Stimulated activated CD4-positive, alpha-beta T cell treated with anti-CD3 and anti-CD28 coated beads, Interleukin-1b, Interleukin-23, amount 100 ng/mL, for 1 hour (primary cell): ENCODE measurements at places on chromosomes 5 and 9.

DNA sequence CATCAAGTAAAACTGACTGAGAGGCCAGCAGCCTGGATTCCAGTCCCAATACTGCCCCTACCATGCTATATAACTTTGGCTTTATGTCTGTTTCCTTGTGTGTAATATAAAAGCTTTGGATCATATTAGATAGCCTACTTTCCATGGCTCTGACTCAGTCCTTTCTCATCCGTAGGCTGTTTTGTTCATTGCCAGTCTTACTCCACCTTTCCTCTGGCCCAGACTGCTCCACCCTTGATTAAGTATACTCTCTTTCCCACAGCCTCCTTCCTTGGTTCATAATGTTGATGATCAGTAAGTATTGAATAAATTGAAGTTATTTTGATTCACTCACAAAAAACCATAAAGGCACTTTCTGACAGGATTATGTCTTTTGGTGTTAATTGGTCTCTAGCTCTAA, 1.5 kb upstream of the MRPS30 start:
- no peak for DNase-seq

GRCh38 chr9:91033797-91034196, 232.2 kb downstream of the SYK start:
- peak; percentile 16 for DNase-seq

GRCh38 chr9:124940521-124940893, 376 bp downstream of the GOLGA1 start:
- DNase-seq, result no peak

DNA sequence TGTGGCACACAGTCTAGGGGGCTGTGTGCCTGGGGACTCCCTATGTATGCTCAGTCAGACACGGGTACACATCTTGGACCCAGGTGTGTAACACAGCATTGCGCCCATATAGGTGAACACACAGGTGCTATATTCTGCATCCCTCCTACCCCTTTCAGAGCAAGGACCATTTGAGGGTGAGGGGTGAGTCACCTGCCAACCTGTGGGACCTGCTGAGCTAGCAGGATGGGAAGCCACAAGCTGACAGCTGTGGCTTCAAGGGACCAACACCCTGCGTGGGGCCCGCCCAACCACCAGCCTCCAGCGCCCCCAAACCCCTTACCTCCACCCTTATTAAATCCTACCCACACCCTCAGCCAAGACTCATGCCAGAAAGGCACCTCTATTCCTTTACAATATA, 14.6 kb upstream of the AQP7 start:
- DNase-seq, result no peak

DNA sequence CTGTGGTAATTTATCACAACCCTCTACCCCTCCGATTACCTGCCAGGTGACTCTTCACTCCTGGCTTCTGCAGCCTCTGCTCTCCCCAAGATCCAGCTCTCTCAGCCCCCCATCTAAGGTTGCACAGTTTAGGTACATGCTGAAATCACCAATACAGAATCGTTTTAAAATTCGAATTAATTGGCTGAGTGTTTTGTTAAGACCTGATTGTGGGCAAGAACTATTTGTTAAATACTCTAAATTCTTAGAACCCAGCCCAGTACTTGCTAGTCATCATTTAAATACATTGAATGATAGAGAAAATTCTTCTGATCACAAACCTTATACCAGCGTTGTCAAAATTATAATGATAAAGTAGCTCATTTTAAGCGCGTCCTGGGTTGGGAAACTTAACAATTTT, 147.5 kb upstream of the CDKN2B start:
- no peak for DNase-seq

GRCh38 chr9:25302601-25303000, 375.6 kb downstream of the TUSC1 start:
- no peak for DNase-seq

- no peak for DNase-seq
These were observed 162.8 kb downstream of the ENC1 start for GRCh38 chr5:74477761-74478160.

GRCh38 chr9:136544964-136545691, 720 bp downstream of the NOTCH1 start:
- DNase-seq, result peak; percentile 48

- DNase-seq, result no peak
These were observed 94.5 kb downstream of the TTLL11 start for GRCh38 chr9:121998513-121999049.

DNA sequence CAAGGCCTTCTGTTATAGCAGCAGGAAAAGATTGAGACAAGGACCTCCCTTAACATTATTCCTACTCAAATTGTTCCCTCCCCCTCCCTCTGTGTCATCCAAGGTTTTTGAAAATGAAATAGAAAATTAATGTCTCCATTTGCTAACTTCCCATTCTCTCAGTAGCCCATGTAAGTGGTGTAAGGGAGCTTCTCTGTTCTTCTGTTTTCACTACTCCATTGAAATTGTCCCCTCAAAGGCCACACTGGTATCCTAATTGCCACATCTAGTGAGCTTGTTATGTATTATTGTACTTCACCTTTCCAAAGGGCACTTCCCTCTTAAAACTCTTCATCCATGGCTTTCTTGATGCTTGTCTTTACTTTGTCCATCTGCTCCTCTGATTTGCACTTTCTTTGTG, 131.2 kb upstream of the PIK3R1 start:
- no peak for DNase-seq

DNA sequence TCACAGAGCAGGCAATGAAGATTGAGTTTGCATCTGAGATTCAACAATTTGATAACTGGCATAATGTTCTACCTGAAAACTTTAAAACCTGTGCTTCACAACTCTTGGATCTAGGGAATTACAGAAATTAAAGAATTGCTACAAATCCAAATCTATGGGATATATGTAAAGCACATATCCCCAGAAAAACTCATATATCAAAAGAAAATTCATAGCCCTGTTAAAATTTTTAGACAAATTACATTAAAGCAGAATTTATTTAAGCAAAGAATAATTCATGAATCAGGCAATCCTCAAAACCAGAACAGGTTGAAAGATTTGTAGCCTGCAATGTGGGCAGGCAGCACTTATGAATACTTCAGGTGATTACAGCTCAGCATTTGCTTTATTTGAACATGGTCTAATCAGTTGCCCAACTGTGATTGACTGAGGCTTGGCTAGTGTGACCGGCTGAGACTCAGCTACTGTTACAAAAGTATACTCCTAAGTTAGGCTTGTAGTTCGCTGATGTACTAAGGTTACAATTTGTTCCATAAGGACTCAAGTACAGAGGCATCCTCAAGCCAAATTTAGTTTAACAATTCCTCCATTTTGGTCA, 10.3 kb upstream of the UBTD2 start:
- no peak for DNase-seq

DNA sequence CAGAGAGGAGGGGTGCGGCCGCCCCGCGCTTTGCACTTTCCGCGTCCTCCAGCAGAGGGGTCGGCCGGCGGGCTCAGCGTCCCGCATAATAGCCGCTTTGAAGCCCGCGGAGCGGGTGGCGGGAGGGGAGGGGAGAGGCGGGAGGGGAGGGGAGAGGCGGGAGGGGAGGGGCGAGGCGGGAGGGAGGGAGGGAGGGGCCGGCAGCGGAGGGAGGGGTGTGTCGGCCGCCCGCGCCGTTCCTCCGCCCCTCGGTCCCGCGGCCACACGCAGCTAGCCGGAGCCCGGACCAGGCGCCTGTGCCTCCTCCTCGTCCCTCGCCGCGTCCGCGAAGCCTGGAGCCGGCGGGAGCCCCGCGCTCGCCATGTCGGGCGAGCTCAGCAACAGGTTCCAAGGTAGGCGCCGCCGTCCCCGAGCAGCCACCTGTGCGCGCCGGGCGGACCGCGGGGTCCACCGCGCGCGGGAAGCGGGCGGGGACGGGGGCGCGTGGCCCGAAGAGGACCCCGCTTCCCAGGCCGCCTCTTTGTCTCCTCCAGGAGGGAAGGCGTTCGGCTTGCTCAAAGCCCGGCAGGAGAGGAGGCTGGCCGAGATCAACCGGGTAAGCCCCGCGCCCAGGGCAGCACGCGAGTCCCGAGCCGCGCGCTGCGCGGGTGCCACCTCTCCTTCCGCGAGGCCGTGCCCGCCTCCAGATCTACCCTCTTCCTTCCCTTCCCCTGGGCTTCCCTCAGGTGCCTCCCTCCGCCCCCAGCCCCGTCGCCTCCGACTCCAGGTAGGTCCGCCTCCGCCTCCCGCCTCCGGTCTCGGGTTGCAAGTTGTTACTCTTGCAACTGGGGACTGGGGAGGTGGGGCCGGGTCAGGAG, at the start of gene AIF1L:
Gene AIF1L, plus strand, starts transcription at position 263 of the 857 bp plus-strand sequence. Its CDS starts 99 bp downstream, at position 362.
- DNase-seq, result no peak

DNA sequence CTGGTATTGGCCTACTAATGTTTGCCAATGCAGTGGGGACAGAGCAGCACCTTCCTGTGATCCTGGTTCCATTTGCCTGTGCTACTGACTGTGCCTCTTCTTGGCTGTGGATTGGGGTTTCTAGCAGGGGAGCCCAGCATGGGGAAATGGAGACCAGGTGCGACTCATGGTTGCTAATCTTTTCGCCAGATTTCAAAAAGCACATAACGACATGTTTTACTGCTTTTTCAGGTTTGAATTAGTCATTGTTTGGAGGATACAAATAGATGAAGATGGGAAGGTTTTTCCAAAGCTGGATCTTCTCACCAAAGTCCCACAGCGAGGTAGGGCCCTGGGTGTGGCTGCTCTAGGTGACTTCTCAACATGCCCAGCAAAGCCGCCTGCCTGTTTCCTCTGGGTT, 57.6 kb downstream of the IPPK start:
- no peak for DNase-seq

- no peak for DNase-seq
These were observed 59.7 kb upstream of the SNCAIP start for GRCh38 chr5:122252319-122252718.

DNA sequence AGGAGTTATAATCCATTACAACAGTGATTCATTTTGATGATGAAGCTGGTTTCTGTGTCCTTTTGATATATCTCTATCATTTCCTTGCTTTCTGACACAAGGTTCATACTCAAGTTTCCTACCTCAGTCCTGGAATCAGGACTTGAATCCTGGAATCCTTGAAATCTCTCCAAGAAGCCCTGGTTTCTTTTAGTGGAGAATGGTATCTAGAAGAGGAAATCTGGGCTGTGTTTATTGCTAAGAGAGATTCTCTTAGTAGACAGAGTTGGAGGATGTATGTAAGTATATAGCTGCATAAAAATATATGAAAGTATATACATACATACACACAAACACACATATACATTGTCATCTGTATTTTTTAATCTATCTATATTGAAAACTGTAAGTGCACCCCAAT, 114.4 kb downstream of the GCNT1 start:
- no peak for DNase-seq

DNA sequence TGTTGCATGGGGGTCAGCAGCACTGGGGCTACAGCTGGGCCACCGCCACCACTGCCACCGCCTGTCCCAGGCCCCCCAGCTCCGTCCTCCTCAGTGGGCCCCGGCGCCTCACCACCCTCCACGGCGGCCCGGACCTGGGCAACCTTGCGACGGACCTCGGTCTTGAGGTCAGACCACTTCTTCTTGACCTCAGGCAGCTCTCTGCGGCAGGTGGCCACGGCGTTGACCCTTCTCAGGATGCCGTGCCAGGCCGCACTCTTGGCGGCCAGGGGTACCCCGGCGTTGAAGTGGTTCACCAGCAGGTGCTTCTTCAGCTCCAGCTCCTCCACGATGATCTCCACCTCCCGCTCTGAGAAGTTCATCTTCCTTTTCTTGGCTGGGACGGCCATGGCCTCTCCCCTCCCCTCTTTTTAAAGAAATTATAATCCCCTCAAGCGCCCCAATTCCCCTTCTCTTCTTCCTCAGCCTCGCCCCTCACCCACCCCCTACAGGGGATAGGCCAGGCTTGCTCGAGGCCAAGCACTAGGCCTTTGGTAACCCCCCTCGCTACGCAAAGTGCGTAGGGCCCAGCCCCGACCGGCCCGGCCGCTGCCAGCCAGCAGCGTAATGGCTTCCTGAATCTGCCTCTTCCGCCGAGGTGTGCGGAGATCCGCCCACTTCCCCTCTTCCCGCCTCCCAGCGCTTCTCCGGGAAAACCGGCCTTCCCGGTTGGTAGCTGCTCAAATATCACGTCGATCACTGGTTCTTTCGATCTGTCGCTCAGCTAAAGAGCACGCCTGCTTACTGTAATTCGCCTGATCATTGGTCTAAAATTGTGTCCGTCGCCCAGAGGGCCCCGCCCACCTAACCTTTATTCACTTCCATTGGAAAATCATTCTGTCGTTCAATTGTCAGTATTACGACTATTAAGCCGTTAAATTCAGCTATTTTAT, at the start of gene NAIF1:
Gene NAIF1, minus strand, starts transcription at position 608 of the 932 bp plus-strand sequence. Its CDS starts 219 bp downstream, at position 389.
- peak; percentile 92 for DNase-seq

GRCh38 chr9:133552236-133552635, 17.7 kb downstream of the ADAMTSL2 start:
- no peak for DNase-seq

DNA sequence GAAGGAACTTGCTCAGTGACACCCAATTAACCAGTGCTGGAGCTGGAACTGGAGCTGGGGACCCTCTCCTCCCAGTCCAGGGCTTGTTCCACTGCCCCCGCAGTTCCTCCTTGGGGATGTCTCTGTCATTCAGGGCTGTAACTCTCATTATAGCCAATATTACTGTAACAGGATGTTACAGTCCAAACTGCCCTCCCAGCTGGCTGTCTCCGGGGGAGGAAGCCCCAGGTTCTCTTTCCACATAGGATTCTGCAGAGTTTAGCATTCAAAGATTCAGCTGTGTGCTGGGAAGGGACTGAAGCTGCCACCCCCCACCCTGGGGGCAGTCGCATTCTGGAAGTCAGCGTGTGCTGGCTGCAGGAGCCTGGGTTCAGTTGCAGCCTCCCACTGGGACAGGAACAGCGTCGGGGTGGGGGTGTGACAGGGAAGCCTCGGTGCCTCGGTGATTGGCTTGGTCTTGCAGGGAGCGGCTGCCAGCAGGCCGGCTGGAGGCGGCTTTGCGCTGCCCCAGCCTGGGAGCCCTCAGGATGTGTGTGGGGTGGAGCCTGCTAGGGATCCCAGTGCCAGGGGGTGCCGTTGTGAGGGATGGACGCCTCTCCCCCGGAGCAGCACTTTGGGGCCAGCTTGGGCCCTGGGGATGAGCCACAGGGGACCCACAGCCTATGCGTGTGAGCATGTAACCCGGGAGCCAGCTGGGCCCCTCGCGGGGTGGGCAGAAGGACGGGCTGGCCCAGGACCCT, 101.1 kb downstream of the RGS3 start:
- no peak for DNase-seq

- no peak for DNase-seq
These were observed 114.2 kb upstream of the PDE4D start for GRCh38 chr5:60007729-60008128.

- DNase-seq, result no peak
These were observed 97.5 kb upstream of the FCN2 start for GRCh38 chr9:134782921-134783698.
